ENCODE measurements at places on chromosomes 6 and 20.

DNA sequence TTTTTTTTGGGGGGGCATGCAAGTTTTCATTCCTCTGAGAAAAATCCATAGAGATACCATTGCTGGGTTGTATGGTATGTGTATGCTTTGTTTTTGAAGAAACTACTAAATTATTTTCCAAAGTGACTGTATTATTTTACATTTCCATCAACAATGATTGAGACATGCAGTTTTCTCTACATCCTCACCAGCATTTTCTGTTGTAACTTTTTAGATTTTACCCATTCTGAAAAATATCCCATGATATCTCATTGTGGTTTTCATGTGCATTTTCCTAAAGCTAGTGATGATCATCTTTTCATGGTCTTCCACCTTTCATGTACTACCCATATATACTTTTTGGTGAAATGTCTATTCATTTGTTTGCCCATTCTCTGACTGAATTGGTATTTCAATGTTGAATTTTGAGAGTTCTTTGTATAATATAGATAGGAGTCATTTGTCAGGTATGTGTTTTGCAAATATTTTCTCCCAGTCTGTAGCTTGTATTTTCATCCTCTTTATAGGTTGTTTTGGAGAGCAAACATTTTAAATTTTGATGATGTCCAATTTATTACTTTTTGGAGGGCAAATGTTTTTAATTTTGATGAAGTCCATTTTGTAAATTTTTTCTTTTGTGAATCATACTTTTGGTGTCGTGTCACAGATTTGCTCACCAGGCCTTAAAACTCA lies 827.5 kb upstream of the CITED2 start:
- DNase-seq: no peak

DNA sequence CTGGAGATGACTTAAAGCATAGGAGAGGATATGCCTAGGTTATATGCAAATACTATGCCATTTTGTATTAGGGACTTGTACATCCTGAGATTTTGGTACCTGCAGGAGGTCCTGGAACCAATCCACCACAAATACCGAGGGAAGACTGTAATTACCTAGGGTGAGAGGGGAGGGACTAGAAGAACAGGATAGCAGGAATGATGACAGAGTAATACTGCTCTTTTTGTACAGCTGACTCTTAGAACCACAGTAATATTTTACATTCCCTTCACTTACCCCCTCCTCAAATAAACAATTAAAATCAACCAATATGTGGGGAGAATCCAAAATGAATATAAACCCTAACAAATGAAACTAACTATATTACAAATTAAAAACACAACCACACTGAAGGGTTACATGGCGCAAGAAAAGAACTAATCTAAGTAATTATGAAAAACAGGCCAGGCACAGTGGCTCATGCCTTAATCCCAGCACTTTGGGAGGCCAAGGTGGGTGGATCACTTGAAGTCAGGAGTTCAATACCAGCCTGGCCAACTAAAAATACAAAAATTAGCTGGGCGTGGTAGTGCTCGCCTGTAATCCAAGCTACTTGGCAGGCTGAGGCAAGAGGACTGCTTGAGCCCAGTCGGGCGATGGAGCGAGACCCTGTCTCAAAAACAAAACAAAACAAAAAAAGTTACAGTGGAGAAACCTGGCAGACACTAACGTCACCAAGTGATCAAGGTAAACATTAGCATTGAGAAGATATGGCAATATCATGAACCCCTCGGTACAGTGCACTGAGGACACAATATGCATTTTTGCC lies 37.1 kb downstream of the MAP1LC3A start:
- DNase-seq: no peak

- DNase-seq: no peak
These were observed 40.4 kb upstream of the BPIFA2 start for GRCh38 chr20:33127422-33128097.

GRCh38 chr20:18988701-18989100 lies 175.1 kb downstream of the SCP2D1 start:
- DNase-seq: no peak

GRCh38 chr6:133991096-133991593 lies 38.1 kb downstream of the TBPL1 start:
- peak; percentile 59 for DNase-seq

DNA sequence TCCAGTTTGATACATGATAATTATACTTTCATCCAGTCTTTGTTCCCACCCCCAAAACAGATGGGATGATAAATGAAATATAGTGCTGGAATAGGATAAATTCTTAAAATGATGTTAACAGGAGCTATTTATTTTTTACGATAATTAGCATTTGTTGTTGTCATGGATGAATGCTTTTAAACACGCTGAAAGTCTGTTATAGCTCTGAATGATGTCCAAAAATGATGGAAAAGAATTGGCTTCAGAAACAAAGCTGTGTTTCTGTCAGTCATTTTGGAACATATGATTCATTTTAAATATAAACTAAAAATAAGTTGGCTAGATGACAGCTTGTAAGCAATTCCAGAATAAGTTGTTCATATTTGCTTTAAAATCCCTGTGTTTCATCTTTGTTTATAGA lies 237.4 kb downstream of the GRIK2 start:
- DNase-seq: no peak

DNA sequence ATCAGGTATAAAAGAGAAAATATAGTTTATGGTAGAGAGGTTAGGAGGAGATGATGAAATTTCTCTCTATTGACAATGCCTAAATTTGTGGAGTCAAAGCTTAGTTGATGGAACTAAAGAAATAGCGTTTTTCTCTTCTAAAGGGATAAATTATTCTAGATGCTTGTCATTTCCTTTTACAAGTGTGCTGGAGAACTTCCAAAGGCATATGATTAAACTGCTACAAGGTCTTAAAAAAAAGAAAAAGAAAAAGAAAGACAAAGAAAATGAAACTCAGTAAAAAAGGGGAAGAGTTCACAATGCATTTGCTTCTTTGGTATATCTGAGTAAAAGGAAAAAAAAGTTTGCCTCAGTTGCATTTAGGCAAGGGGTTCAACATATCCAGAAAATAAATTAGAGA lies 499.8 kb upstream of the PTCHD4 start:
- DNase-seq: no peak

- DNase-seq: no peak
These were observed 14.9 kb upstream of the BLOC1S5 start for GRCh38 chr6:8079126-8079525.

- no peak for DNase-seq
These were observed 55.2 kb downstream of the YTHDF1 start for GRCh38 chr20:63160641-63161175.

DNA sequence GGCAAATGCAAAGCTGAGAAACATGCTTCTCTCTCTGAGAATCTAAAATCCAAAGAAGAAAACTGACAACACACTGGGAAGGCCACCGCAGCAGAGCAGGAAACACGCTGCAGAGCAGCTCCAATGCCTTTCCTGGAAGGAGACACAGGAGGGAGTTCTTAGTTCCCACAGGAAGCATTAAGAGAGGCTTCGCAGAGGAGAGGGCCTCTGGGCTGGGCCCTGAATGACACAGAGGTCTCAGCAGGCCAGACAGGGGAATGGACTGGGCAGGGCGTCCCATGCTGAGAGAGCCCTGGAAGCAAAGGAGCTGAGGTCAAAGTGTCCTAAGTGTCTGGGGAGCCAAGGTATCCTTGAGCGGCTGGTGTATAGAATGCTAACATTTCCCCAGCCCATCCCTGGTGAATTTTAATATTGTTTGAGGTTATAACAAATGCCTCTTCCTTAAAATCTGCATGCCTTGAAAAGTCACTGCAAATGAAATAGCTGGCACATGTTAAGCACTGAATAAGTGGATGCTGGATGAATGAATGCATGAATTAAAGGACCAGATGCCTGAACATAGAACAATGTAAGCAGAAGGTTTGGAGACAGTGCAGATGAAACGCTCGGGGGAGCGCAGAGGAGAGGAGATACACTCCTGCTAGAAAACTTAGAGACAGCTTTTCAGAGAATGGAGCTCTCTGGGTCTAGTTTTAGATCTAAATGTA lies 110.0 kb upstream of the SYNDIG1 start:
- DNase-seq: no peak

DNA sequence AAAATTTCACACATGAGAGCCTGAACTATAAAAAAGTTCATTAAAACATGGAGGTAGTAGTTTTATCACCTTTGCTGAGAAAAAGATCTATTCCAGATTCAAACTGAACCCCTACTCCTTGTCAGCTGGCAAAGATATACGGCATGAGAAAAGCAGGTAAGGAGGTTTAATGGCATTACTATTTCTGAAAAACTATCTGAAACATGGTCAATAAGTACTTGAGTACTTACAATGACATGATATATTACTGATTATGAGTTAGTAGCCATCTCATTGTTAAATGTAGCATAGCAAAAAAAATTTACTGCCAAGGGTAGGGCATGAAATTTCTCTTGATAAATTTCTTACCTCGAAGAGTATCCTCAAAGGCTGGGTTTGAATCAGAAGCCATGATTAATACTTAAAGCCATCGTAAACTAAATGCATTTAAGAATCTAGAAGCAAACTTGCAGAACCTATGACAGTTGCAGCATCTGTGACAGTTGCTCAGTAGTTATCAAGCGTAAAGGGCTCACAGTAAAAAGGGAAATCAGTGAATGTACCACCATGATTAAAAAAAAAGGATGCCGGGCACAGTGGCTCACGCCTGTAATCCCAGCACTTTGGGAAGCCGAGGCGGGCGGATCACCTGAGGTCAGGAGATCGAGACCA lies 8.7 kb downstream of the SLC17A5 start:
- DNase-seq: no peak

DNA sequence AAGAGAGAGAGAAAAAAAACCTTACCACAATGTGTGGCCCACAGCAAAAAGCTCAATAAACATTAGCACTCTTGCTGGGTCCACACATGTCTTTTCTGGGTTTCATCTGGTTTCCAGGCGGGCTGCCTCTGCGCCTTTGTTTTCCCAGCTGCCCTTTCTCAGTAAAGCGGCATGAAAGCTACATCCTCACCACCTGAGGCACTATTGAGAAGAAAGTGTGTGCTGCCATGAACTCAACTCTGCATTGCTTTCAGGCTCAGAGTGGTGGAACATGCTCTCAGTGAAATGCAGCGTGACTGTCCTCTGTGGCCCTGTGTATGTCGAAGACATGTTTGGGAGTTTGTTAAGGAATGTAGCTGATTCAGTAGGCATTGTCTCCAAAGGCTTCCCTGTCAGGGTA lies 102.3 kb downstream of the LYRM2 start:
- no peak for DNase-seq

GRCh38 chr6:75941509-75941908 lies 131.0 kb downstream of the IMPG1 start:
- no peak for DNase-seq

DNA sequence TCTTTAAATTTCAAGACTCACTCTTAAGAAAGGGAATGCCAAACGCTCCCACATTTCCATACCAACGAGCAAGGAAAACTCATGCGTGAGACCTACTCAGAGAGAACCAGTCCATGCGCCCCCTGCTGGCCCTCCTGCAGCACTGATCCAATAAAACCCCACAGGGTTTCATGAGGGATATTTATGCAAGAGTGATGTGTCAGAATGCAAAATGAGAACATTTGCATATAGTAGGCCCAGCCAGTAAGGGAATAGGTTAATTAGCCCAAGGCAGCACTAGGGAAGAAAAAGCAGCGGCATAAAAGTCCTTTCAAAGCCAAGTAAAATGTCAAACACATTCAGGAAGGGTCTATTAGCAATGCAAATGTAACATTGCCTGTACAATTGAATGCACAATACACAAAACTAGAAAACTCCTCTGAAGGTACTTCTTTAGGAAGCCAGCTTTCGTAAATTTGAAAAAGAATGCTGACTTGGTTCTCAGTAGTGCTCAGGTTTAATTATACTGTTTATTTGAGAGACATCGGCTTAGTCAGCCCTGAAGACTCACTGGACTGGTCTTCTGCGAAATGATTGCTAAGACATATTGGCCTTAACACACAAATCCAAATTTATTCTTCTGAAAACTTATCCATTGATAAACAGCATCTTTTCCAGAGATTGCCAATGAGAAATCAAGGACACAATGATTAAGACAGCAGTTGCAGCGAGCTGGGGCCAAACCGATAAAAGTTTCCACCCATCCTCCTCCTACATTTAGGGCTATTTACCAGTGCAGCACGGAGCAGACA lies 93.2 kb downstream of the GMPR start:
- DNase-seq: no peak

DNA sequence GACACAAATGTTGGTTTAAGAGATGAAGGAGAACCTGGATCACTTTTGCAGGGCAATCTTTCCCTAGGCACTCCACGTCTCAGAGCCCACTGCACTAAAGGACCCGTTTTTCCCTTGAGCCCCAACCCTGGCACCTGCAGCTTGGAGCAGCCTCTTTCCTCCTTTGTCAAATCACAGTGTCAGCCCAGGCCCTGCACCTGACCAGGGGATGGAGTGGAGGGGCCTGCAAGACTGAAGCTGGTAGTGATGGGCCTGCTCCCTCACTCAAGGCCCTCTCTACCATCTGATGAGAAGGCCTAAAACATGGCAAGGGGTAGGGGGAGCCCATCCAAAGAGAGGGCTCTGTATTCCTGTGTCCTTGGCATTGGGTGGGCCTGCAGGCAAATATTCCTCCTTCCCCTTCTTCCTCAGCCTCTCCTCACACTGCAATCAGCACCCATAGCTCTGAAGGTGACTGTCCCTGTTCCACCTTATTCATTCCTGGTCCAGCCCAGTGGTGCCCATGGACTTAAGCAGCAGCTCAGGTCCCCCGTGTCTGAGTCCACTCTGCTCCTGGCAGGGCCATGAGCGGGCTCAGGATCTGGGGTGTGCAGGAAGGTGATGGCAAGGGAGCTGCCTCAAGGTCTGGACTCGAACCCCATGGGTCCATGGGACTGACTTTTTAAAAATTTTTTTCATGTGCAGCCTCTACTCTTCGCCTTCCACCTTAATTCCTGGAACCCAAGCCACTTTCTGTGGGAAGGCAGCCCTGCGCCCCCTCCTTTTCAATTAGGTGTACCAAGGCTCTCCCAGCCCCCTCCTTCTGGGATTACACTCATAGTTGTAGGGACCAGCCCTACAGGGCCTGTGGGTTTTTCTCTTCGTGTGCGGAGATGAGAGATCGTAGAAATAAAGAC lies 6.7 kb downstream of the RAET1G start:
- no peak for DNase-seq

DNA sequence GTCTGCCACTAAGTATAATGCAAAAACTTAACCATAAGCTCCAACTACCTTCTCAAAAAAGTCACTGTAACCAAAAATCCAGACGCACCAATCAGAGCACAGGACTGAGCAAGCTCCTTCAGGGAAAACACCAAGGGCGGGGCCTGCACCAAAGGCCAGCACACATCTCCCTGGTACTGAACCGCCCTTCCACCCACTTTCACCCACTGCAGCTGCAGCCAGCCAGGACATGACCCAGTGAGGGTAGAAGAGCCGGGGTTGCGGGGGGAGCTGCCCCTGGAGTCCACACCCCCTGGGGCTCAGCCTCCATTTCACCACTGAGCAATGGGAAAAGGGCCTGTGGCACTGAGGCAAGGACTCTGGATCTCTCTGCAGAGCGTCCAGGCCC lies 54.3 kb downstream of the TAF4 start:
- no peak for DNase-seq

GRCh38 chr6:97669191-97670031 lies 386.4 kb upstream of the MMS22L start:
- no peak for DNase-seq

Measured in GM04503 (cell line).